Anterior cingulate cortex (tissue), 58 donors: ENCODE measurements at places on chromosomes 13 and 19.

- DNase-seq, result no peak
Measured at GRCh38 chr13:40639221-40639681, 27.2 kb downstream of the FOXO1 start.

GRCh38 chr13:99860745-99861144 lies 110.8 kb downstream of the ZIC5 start:
- DNase-seq, result no peak

DNA sequence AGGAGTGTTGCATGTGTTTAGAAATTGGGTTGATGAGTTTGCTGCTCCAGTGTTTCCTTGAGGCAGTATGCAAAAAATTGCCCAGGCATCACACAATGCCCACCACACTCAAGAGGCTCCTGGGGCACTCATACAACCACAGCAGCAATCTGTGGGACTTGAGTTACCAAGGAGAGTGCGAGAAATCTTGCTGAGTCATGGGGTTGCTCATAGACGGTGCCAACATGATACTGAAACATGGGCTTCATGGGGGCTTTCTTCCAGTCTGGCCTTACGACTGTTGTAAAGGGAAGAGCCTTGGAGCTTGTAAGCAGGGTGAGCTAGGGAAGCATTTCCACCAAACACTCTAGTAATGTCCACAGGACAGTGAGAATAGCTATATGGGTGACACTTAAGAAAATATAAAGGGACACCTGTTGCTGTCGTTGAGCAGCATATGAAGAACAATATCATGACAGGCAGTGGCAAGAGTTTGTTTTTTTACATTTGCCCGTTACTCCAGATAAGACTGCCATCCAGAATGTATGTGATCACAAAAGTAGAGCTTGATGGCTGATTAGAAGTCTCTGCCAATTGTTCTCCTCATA lies 1237.4 kb downstream of the UQCRFS1 start:
- no peak for DNase-seq

DNA sequence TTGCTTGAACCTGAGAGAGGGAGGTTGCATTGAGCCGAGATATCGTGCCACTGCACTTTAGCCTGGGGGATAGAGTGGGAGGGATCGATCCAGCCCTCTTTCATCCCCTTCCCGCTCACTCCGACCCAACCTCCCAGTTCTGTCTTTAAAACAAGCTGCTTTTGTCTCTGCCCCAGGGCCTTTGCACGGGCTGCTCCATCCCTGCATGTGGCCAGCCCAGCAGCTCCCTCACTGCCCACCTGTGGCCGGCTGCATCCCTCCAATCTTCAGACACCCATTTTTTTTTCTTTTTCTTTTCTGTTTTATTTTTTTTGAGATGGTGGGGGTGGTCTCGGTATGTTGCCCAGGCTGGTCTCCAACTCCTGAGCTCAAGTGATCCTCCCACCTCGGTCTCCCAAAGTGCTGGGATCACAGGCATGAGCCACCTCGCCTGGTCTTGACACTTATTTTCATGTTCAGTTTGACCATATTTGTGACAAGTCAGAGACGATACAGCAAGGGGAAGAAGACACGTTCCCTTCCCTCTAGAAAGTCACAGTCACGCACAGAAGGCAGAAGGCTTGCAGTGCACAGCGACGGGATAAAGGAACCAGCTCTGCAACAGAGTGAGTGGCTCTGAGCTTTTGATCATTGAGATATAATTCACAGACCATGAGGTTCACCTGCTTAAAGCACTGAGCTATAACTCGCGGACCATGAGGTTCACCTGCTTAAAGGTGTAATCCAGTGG lies 31.8 kb downstream of the EFNA2 start:
- DNase-seq, result no peak

GRCh38 chr13:112690283-112690929 lies 568 bp downstream of the ATP11A start:
- DNase-seq, result no peak

DNA sequence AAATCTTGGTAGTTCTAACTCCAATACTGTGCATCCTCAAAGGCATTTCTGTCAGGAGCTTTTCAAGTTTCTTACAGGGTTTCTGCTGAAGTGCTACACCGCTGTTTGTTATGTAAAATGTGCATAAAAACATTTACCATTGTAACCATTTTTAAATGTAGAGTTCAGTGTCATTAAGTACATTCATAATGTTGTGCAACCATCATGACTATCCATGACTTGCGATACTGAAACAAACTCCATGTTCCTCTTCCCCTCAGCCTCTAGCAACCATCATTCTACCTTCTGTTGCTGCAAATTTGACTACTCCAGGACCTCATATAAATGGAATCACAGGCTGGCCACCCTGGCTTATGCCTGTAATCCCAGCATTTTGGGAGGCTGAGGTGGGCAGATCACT lies 14.4 kb upstream of the SLC25A42 start:
- DNase-seq, result no peak
